ENCODE measurements at places on chromosomes 12 and 14. TPM values are rescaled to one million over a fixed set of nuclear protein-coding genes. Genes with fewer than 3 reads are reported as not detected.

GRCh38 chr12:12266389-12266872, 413 bp downstream of the LRP6 start:
- no peak for DNase-seq
- peaks cover 3% of the 10 kb centered on the region for H3K4me1 ChIP-seq
- H3K27ac ChIP-seq: peak overlapping the region; percentile 91
- peak overlapping the region; percentile 85 for H3K4me3 ChIP-seq
- H3K27me3 ChIP-seq: no peaks in the 10 kb centered on the region

Gene GARIN6
- not detected for total RNA-seq

DNA sequence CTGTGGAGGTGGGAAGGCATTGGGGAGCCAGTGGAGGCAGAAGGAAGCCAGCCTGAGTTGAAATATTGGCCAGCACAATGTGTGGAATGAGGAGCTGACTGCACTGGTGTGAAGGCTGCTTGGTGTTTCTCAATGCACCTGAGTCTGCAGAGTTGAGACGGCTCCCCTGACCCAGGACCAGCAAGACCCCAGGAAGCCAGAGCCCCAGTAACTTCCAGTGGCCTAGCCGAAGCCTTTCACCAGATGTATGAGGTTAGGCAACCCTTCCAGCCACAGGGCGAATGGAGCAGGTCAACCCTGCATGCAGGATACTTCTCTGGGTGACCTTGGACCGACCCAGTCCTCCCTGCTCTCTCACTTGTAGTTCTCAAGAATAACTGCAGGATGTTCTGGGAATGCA, 12.9 kb upstream of the KRT73 start:
- no peak for DNase-seq
- peaks cover 10% of the 10 kb centered on the region for H3K27me3 ChIP-seq
- H3K36me3 ChIP-seq: no peaks in the 10 kb centered on the region
- no peaks in the 10 kb centered on the region for H3K4me1 ChIP-seq
- no peak overlapping the region for H3K4me3 ChIP-seq

GRCh38 chr14:64117671-64118402, 176.3 kb downstream of the ESR2 start:
- no peak overlapping the region for H3K4me3 ChIP-seq
- DNase-seq: peak; percentile 28
- no peaks in the 10 kb centered on the region for H3K27me3 ChIP-seq
- peaks cover 1% of the 10 kb centered on the region for H3K4me1 ChIP-seq

Gene PAX9
- not detected for total RNA-seq

GRCh38 chr12:82437744-82438143, 79.4 kb downstream of the METTL25 start:
- no peak for DNase-seq
- H3K4me3 ChIP-seq: no peak overlapping the region
- H3K27me3 ChIP-seq: no peaks in the 10 kb centered on the region

DNA sequence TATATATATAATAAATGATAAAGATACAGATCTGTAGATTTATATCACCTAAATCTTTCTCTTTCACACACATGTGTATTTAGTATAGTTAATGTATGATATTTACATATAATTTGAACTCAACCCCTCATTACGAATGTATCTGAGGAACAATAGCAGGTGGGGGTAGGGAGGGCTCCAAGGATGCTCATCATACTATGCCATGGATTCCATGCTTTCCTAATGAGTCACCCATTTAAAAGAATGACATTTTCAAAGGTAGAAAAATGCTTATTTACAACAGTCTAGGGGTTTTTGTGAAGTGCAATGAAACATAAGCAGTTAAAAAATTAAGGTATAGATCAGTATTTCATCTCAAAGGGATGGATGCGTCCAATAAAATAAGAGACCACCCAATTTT, 181.6 kb downstream of the SOX5 start:
- H3K4me3 ChIP-seq: no peak overlapping the region
- no peak overlapping the region for H3K27ac ChIP-seq
- H3K27me3 ChIP-seq: no peaks in the 10 kb centered on the region
- H3K36me3 ChIP-seq: no peaks in the 10 kb centered on the region
- no peaks in the 10 kb centered on the region for H3K4me1 ChIP-seq

Measured in IMR-90 (cell line).